Smooth muscle cell of the pulmonary artery (primary cell): ENCODE measurements at places on chromosomes 1 and 21. TPM values are rescaled to one million over a fixed set of nuclear protein-coding genes. Genes with fewer than 3 reads are reported as not detected.

Gene ADORA1
- total RNA-seq = 0.65 and 0.96 TPM in 2 replicates

Gene VWA1
- 8.8 and 9.8 TPM in 2 replicates for total RNA-seq

Gene LCE3E
- total RNA-seq = not detected in 2 replicates

Gene DENND2D
- 3.7 and 4.1 TPM in 2 replicates for total RNA-seq

Gene CLDN17
- not detected in 2 replicates for total RNA-seq

Gene RYR2
- under 0.01 TPM in 1 of 2 replicates, not detected in the other for total RNA-seq
